ENCODE measurements at places on chromosomes 16 and 17.

DNA sequence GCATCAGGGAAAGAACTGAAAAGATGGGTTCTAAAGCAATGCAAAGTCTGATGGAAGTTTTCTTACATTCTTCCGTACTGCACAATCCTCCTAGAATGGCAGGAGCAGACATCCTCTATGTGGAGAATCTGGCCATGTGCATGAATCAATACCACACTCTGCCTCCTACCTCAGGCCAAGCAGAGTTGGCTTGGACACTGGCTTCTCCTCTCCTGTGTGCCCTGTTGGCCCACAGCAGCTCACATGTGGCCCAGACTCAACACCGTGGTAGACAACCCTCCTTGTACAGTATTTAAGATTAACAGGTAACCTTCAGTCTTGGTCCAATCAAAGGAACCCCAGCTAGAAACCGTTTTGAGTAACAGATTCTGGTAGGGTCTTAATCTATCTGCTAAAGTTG lies 101.9 kb downstream of the ZFHX3 start:
- DNase-seq = no peak

GRCh38 chr16:7398536-7398935 lies 65.9 kb downstream of the RBFOX1 start:
- DNase-seq = no peak

- DNase-seq = no peak
Measured at GRCh38 chr16:48614759-48615158, 4.8 kb upstream of the N4BP1 start.

GRCh38 chr17:27567563-27567859 lies 63.5 kb upstream of the LGALS9 start:
- no peak for DNase-seq

DNA sequence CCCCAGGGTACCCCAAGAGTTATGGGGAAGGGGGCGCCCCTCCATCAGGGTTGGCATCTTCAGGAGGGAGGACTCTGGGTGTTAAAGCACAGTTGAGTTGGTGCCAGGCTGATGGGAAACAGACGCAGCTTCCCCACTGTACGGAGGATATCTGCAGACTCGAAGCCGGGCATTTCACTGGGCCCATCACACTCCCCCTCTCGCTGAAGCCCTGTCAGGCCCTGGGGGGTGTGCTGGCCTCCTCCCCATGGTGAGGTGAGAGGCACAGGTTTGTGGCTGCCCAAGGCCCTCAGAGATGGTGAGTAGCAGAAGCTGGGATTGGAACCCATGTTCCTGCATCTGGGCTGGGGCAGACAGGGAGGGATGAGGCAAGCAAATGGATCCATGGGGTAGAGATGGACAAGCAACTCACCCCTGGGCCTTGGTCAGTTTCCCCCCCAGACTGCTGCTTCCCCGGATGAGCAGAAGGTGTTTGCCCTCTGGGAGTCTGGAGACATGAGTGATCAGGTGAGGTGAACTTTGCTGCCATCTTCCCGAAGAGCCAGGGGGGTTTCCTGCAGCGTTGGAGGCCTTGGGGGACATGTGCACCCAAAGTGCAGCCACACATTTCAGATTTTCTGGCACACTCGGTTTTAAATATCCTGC lies 31.0 kb downstream of the POLR3E start:
- DNase-seq = no peak

DNA sequence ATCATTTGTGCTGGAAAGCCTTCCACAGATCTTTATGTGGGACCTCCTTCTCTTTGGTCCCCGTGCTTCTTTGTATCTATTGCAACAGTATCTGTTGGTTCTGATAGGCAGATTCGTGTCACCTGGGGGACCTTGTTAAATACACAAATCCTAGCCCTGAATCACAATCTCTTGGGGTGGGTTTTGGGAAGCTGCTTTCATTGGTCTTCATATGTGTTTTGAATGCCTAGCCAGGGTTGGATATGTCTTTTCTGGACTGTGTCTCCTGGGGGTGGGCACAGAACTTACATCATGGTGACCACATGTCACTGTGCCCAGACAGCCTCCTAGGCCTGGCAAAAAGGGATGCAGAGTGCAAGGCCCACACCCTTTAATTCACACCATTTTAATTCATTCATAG lies 81.0 kb upstream of the HNF1B start:
- no peak for DNase-seq

- peak; percentile 39 for DNase-seq
Measured at GRCh38 chr17:55527540-55528118, 16.4 kb upstream of the SMIM36 start.

GRCh38 chr16:81896902-81897301 lies 114.4 kb downstream of the SDR42E1 start:
- DNase-seq = no peak

DNA sequence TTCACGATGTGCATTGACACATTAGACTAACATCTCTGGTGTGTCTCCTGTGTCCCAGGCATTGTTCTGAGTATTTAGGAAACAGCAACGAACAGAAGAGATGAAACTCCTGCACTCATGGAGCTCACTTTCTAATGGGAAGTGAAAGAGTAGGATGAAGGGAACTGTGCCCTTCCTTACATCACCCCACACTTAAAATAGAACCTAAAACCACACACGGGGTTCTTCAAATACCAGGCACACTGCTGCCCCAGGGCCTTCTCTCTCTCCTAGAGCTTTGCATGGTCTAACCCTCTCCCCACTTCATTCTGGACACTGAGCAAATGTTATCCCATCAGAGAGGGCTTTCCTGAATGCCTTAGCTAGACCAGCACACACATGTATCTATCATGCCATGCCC lies 33.7 kb downstream of the TRIM25 start:
- DNase-seq = no peak

- DNase-seq = no peak
Measured at GRCh38 chr17:67082107-67082506, 37.8 kb downstream of the CACNG1 start.

GRCh38 chr17:47620503-47621245 lies 29.0 kb upstream of the KPNB1 start:
- no peak for DNase-seq

DNA sequence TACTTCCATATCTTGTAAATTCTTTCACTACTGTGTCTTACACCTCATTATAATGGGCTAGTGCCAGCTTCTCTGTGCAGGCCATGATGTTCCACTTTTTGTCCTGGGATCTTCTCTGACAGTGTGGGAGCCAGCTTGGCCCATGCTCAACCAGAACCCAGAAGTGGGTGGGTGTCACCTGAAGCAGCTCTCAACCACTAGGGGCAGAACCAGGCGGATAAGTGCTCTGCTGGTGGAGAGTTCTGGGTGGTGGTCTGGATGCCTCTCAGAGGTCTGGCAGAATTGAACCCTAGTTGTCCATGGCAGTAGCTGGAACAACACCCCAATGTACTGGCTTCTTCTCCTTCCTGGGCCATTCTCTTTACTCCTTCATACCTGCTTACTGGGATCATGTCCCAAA lies 254.1 kb upstream of the N4BP1 start:
- DNase-seq = no peak

DNA sequence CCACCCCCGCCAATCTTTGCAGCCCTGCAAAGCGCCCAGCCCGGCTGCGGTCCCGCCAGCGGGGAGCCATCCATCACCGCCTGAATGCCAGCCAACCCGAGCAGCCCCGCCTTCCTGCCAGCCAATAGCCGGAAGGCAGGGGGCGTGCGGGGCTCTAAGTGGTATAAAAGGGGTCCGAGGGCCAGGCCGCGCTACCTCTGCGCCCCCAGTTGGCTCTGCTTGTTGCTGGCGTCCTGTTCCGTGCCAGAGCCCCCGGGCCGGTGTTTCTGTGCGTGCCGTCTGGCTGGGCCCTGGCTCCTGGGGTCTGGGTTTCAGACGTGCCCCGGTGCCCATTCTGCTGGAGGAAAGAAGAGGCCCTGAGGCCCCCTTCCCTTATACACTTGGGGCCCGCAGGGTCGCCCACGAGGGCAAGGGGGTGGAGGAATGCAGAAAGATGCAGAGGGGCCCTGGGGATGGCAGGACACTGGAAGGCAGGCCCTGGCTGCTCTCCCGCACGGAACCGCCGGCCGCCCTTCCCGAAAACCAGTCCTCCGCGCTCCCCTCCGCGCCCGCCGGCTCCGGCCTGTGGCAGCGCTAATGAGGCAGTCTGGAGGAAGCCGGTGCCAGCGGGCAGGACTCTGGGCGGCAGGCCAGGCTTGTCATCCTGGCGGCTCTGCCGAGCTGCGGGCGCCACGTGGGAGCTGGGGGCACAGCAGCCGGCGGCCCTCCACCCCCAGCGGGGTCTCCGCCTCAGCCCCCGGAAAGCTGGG lies 14.0 kb downstream of the COPZ2 start:
- DNase-seq = peak; percentile 85

All from A172 (cell line).